ENCODE measurements at places on chromosomes 7 and 10. TPM values are rescaled to one million over a fixed set of nuclear protein-coding genes. Genes with fewer than 3 reads are reported as not detected.

DNA sequence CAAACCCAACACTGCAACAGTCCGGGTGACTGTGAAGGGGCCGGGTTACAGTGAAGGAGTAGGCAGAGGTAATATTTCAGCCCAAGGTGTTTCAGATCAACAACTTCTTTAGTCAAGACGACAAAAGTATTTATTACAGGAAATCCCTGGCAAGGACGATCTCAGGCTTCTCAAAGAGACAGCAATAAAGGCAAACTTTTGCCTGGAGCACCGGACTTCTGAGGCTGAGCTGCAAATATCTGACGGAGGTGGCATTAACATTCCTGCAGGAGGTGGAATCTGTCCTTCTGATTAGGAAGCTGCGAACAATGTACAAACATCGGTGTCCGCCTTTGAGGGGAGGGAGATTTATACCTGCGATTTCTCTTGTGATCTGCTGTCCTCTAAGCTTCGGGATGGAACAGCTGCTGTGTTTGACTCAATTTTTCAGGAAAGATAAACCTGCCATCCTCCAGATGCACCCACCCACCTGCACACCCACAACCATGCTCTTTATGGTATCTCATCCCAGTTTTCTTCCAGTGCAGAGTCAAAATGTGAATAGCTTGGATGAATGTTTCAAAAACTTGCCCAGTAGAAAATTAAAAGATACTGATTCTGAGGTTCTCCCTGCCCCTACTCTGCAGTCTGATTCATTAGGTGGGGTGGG is 32.1 kb downstream of the EMX2 start:
- no peak for DNase-seq

- DNase-seq = no peak
These were observed 64.6 kb downstream of the PRTFDC1 start for GRCh38 chr10:24887855-24888231.

- DNase-seq = peak; percentile 88
These were observed 18.0 kb downstream of the CAMK2B start for GRCh38 chr7:44307301-44307900.

DNA sequence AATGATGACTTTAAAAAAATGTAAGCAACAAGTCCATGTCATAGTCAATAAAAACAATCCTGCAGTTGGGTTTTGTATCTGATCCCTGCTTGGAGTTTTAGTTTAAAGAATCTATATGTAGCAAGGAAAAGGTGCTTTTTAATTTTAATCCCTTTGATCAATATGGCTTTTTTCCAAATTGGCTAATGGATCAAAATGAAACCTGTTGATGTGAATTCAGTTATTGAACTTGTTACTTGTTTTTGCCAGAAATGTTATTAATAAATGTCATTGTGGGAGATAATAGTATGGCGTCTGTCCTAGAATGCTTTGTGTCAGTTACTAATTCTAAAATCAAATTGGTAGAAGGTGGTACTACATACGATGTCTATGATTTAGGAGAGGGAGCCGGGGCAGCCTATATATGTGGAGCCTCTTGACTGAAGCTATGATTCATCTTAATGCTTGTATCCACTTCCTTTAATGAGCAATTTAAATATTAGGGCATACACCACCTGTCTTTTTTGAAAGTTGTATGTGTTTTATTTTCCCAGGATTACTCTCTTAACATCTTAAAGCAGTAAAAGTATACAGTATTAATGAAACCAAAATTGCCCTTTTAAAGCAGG is 10.3 kb upstream of the PBLD start:
- no peak for DNase-seq

The COPG2 gene
- total RNA-seq = 50.1 TPM

Measured in M059J (cell line).